Hematopoietic multipotent progenitor cell treated with erythropoietin and hydrocortisone succinate and interleukin-3 and kit ligand, for 4 days (in vitro differentiated cells): ENCODE measurements at places on chromosomes 3 and 15.
A peak's percentile ranks its signal among the peaks of the same experiment; 100 is the strongest.

DNA sequence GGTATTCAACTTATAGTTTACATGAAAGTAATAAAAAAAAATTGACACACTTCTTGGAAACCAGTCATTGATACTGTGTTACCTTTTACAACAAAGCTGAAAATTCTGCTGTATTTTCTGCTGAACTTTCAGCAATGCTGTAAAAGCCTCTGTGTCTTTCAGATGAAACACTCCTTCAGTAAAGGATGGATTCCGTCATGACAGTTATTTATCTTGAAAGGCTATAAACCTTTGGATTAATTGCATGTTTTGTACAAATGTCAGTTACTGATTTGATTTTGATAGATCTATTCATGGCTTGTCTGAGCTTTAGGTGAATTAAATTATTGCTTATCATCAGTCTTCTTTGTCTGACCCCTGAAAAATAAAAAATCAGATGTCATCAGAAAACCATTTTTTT, 355.1 kb downstream of the NAALADL2 start:
- DNase-seq = no peak

GRCh38 chr3:114428044-114428595, 134.3 kb downstream of the TIGIT start:
- peak; percentile 20 for DNase-seq

DNA sequence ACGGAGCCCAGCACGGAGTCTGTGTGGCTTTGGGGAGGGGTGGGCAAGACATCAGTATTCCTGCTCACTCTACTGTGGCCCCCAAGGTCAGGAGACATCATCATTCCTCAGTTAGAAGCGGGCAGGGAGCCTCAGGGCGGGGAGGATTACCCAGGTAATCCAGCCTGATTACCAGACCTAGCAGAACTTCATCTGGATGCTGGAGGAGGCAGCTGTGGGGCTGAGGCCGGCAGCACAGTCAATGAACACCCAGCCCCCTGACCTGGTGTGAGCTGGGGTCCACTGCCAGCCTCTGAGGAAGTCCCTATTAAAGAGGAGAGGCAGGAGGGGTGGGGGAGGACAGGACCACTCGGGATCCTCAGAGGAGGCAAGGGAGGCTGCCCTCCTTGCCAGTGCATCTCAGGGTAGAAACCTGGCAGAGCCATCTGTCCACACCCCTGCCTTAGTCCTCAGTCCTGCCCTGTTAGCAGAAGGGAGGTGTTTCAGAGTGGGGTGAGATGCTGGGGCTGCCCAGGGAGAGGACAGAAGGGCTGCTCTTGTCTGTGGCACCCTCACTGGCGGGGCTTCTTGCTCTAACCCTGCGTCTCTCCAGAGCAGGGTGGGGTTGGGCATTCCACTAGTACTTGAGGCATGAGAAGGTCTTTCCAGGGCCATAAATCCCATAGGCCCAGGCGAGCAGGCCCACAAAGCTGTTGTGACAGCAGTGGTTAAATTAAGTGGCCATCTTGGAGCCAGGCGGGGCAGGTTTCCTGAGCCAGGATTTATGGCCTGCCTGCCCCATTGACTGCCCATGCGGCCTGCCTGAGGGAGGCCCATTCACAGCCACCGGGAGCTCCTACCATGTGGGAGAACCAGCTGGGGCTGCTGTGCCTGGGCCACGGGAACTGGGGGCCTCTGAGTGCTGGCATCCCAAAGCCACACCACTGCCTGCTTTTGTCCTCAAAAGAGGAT, 82.1 kb downstream of the LINGO1 start:
- no peak for DNase-seq

- no peak for DNase-seq
Observed at GRCh38 chr3:16509721-16510619, 3.5 kb downstream of the RFTN1 start.

GRCh38 chr15:91099616-91099994, 452 bp upstream of the SV2B start:
- DNase-seq = peak; percentile 45

- peak; percentile 94 for DNase-seq
Observed at GRCh38 chr3:105367406-105368213, 901 bp downstream of the ALCAM start.

GRCh38 chr3:7504886-7505775, 644.2 kb downstream of the GRM7 start:
- DNase-seq = no peak

DNA sequence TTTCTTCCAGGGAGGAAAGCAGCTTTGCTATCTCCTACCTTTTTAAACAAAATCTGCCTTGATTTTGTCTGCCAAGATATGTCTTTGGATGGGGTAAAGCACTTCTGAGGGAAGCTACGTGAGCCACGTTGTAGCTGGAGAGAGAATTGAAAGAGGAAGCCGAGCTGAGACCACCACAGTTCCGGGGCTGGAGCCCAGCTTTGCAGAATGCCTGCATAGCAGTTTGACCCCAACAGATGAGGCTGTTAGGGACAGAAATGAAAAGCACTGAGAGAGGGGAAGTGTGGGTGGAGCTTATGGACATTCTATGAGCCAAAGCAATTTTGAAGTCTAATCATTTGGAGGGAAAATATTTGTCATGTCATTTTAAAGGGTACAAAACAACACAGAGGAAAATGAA, 45.4 kb downstream of the LIPC start:
- peak; percentile 77 for DNase-seq

DNA sequence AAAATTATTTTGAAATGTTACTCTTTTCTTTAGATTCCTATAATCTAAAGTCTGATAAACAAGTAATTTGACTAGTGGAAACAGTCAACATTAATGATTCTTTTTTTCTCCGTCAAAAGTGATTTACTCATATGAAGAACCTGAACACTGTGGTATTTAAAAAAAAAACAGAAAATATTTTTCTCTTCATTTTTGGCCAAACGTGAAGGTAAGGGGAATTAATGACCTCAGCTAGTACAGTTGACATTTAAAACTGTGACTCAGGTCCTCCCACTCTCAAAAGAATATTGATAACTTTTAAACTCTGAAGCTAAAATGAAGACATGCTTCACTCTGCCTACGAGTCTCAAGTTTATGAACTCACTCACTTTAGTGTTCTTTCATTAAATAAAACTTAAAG, 34.5 kb downstream of the TIGIT start:
- DNase-seq = no peak

- peak; percentile 80 for DNase-seq
Observed at GRCh38 chr15:78061963-78062427, 15.5 kb downstream of the TBC1D2B start.

DNA sequence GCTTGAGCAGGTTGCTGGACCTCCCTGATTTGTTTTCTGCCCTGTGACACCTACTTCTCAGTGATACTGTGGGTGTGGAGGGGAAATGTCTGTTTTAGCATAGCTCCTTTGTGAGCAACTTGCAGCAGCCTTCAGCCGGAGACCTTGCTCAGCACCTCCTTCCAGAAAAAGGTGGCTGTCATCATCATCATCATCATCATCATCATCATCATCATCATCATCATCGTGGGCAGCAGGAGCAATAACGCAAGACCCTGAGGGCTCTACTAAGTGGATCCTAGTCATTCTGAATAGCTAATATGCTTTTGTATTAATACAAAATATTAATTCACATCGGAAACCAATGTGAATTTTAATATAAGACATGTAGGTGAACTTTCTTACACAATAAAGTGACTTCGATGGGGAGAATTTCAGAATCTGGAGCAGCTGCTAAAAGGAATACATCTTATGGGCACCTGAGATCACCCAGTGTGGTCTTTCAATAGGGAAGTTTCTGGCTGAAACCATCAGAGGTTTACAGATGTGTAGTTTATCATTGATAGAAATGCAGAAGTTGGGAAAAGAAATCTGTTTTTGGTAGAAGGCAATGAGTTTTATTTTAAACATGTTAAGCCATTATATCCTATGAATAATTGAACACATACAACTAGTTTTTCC, 8.6 kb downstream of the GABRR3 start:
- no peak for DNase-seq

- no peak for DNase-seq
Observed at GRCh38 chr3:50150863-50151686, 4.0 kb upstream of the SEMA3F start.

DNA sequence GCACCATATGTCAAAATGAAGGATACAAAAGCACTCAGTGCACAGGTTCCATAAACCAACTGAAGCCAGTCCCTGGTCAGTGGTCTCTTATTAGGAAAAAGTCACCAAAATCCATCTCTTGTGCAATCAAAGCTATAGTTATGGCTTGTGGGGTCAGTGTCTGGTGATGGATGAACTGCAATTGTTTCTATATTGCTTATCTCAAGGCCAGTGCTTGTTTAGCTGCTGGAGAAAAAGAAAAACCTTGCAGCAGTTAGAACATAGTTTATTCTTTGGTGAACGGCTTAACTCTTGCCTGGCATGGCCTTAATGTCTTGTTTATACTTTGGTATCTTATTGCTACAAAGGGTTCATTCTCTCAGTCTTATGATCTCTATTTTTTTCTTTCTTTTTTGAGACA, 2.9 kb upstream of the UQCRC1 start:
- no peak for DNase-seq

DNA sequence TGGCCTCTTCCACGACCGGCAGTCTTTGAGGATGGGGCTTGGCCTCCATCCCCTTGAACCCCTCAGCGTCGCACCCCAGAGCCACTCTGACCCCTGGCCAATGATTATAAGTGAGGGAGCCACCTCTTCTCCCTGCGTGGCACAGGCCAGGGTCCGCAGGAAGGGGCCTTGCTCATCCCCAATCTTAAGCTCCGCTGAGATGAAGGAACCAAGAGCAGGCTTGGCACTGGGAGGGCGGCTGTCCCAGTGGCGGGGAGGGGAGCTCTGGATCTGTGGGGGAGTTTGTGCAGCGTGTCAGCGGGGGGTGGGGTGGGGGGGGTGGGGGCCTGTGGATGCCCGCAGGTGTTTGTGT, 13.8 kb upstream of the ADPGK start:
- no peak for DNase-seq

DNA sequence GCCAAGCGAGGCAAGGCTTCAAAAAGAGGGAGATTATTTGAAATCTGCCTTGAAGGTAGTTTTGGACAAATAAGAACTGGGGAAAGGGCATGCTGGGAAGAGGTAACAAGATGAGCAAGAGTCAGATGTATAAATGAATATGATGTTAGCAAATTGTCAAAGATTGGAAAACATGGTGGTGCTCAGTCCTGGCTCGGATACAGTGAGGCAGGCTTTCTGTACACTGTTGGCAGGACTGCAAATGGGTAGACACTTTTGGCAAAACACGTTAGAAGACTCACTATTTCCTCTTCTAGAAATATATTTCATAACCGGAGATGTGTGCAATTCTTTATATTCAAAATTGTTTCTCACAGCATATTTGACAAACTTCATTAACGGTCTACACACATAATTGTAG, 429.9 kb downstream of the IL5RA start:
- DNase-seq = no peak

- DNase-seq = no peak
Observed at GRCh38 chr15:72098040-72098439, 19.9 kb downstream of the MYO9A start.

DNA sequence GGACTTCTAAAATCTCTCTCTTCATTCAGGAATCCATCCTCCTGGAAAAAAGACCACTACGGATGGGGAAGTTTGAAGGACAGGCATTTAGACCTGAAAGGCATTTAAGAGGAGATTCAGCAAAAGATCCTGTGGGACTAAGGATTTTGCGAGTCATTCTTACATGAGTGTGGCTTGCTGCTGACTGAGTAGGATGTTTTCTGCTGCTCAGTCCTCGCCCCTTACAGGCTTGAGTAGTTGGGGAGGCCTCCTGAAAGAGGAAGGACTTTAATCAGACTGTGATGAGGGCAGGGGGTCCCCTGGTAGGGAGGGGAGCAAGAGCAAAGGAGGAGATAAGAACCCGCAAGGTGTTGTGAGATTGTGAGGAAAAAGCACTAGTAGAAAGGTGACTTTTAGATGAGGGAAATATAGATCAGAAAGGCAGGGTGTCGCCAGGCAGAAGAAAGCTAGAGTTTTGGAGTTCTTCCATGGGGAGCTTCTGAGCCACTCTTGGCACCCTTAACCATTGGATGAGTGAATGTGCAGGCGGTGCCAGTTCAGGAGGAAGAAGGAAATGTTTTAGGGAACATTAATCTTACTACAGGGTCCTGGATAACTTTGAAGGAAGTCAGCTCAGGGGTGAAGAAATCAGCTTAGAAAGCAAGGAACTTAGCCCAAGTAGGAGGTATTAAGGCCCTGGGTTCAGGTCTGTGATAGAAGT, 171.1 kb downstream of the RORA start:
- no peak for DNase-seq
